ENCODE measurements at places on chromosomes 16 and 17. TPM values are rescaled to one million over a fixed set of nuclear protein-coding genes. Genes with fewer than 3 reads are reported as not detected.

Gene MED9
- 30.5 TPM for total RNA-seq

Gene CTRB1
- total RNA-seq, result not detected

Gene AOC2
- total RNA-seq, result 0.89 TPM

Gene RASL10B
- 22.0 TPM for total RNA-seq

Gene KRT32
- total RNA-seq, result 0.27 TPM

Gene SEZ6
- total RNA-seq, result not detected

Gene STH
- total RNA-seq, result not detected

Gene CIBAR2
- not detected for total RNA-seq

Gene UBB
- 1,552 TPM for total RNA-seq

Gene MLST8
- total RNA-seq, result 26.3 TPM

Gene FAM20A
- total RNA-seq, result 14.7 TPM

Gene MMP28
- 1.2 TPM for total RNA-seq

Gene KRT36
- not detected for total RNA-seq

Gene TLCD2
- 2.6 TPM for total RNA-seq

Gene TP53TG3F
- not detected for total RNA-seq

Gene TMIGD1
- total RNA-seq, result not detected

Gene PCYT2
- 47.1 TPM for total RNA-seq

Gene KRTAP1-5
- total RNA-seq, result not detected

Gene ABI3
- 6.0 TPM for total RNA-seq

Gene USH1G
- total RNA-seq, result not detected

Gene AATK
- total RNA-seq, result 9.3 TPM

Gene SLC16A11
- total RNA-seq, result 1.1 TPM

Gene ANKRD13B
- 8.1 TPM for total RNA-seq

Gene OTOA
- 0.11 TPM for total RNA-seq

Gene CES4A
- 11.9 TPM for total RNA-seq

Gene SETD1A
- total RNA-seq, result 9.6 TPM

Gene CPNE2
- 9.6 TPM for total RNA-seq

Gene C16orf86
- total RNA-seq, result 5.6 TPM

Gene TCF25
- total RNA-seq, result 106 TPM

Gene SDR42E1
- total RNA-seq, result 0.22 TPM

Gene PMP22
- 91.8 TPM for total RNA-seq

All from cardiac septum (tissue), 1 donor.